ENCODE measurements at places on chromosomes 5 and 9. TPM values are rescaled to one million over a fixed set of nuclear protein-coding genes. Genes with fewer than 3 reads are reported as not detected.

DNA sequence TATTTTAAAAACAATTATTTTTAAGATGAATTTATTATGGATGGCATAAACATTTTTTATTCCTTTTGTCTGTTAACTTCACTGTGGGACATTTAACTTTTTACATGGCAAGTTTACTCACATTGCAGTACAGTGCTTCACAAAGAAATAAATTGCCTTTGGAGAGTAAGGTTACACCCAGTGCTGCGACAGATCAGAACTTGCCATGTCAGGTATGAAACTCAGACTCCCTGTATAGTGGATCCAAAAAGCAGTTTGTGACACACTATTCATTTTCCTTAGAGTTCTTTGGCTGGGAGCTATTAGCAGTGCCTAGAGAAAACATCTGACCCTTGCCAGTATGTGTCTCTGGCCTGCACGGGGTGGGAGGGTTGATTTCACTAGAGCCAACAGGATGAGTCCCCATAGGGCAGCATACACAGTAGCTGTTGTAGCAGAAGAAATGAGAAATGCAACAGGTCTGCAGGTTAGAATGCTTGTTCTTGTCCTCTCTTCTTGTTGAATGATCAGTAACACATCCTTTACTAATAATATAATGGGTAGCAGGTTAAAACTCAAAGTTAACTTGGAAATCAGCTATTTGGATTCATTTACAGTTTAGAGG is 42.9 kb downstream of the STARD4 start:
- no peak for DNase-seq

MEIKIN gene
- not detected for total RNA-seq

GRCh38 chr5:144202072-144202471 is 31.4 kb downstream of the KCTD16 start:
- DNase-seq, result no peak

GRCh38 chr9:15617782-15618181 is 64.9 kb downstream of the CCDC171 start:
- DNase-seq, result no peak

- no peak for DNase-seq
Observed at GRCh38 chr5:92775711-92776615, 805.1 kb downstream of the NR2F1-AS1 start.

CDO1 gene
- total RNA-seq, result 63.2 TPM

DNA sequence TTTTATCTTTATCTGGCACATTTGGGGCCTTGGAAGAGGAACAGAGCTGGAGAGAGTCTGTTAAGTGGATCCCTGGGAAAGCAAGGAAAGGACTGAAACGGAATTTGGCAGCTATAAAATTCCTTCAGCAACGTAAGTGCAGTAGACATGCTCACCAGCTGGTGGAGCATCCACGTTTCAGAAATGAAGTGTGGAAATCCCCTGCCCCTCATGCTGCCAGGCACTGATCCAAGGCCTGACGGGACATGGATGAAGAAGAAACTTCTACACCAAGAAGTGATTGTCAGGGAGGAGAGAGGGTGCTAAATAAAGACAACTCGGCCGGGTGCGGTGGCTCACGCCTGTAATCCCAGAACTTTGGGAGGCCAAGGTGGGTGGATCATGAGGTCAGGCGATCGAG is 209.3 kb downstream of the ROR2 start:
- DNase-seq, result no peak

EEIG1 gene
- total RNA-seq, result 6.6 TPM

DNA sequence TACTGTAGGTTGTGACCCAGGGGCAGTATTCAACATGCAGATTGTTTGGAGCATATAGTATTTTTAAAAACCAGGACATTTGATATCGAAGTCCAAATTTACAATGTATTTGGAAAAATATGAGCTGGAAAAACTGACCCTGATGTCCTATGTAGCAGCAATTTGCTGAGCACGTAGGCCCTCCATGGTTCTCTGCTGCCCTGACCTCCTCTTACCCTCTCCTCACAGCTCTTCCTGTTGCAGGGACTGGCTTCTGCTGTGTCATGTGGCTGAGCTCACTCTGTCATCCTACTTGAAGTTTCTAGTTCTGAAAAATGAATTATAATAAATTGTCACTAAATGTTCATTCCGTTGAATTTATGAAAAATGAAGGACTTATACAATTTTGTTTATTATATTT is 4.1 kb upstream of the ASPN start:
- DNase-seq, result no peak

- DNase-seq, result no peak
Observed at GRCh38 chr5:79792463-79792862, 102.8 kb downstream of the CMYA5 start.

DNA sequence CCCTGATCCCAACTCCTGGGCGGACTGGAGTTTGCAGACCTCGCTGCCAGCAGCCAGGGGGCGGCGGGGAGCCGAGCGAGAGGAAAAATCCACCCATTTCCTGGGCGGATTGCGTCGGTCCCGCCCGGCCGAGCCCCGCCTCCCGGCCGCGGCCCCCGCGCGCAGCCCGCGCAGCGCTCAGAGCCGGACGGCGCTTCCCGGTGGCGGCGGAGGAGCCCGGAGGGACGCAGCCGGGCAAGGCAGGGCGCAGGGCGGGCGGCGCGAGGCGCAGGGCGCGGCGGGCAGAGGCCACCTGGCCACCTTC is at the start of gene OLFM1:
Gene OLFM1, plus strand, starts transcription at position 180 of the 304 bp plus-strand sequence. CDS start 322 bp downstream, outside the sequence.
- DNase-seq, result peak; percentile 94

DNA sequence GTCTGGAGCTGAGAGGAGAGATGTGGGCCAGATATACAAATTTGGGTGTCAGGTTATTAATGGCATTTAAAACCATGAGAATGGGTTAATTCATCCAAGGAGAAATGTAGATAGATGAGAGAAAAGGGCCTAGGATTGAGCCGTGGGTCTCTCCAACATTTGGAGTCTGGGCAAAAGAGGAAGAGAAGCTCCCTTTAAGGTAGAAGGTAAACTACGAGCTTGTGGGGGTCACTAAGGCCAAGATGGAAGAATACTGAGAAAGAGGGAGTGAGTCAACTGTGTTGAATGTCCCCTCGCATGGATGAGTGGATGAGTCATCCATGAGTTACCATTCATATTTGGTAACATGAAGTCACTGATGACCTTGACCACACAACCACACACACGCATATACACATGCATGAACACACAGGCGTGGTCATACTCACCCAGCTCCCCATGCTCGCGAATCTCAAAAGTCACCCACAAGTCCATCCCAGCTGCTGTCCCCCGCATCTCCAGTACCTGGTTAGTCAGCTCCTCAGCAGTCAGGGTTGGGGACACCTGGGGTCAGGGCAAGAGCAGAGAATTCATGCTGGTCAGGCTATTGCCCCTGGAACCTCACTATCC is 6.8 kb upstream of the FCHSD1 start:
- DNase-seq, result no peak

- DNase-seq, result no peak
Observed at GRCh38 chr5:372996-373709, 51.6 kb downstream of the AHRR start.

DNA sequence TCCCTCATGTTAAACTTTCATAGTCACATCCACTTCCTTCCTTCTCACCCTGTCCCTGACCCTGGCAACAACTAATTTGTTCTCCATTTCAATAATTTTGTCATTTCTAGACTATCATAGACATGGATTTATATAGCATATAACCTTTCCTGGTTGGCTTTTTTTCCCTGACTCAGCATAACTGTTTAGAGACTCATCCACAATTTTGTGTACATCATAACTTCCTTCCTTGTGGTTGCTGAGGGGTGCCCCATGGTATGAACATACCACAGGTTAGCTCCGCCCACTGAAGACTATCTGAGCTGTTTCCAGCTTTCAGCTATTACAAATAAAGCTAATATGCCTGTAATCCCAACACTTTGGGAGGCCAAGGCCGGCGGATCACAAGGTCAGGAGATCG is 137.3 kb downstream of the PHF2 start:
- no peak for DNase-seq

AQP7 gene
- total RNA-seq, result 0.54 TPM

DNA sequence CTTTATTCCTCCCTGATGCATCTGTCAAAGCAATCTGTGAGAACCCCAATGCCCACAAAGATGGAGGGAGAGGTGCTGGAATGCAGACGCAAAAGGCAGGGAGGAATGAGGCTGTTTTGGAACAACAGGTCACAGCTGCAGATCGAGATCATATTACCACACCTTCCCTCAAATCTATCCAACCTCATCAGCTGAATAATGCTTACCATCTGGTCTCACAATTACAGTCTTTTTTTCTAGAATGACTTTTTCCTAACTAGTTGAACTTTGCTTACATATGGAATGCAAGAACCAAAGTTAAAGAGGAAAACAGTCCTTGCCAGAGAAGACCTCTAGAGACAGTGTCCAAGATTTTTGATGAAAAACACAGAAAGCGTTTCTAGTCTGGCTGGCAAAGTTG is 158.1 kb downstream of the LPAR1 start:
- DNase-seq, result no peak

GRCh38 chr5:115758356-115758755 is 58.1 kb downstream of the CDO1 start:
- DNase-seq, result no peak

BICD2 gene
- total RNA-seq, result 32.4 TPM

EDIL3 gene
- total RNA-seq, result 72.4 TPM

DNA sequence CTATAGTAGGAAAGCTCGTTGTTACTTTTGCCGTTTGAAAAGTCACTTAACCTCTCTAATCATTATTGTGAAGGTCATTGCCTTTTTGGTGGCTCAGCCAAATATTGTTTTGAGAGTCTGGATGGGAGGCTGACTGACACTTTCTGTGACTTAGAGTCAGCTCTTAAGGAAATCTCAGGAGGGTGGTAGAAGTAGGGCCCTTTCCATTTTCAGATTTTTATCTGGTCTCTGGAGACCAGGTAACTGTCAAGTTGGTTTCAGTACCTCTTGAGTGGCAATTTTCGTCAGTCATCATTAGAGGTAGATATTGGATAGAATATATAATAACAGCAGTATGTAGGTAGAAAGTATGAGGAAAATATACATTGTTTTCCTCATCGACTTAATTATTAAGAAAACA is 23.3 kb downstream of the UGCG start:
- no peak for DNase-seq

GRCh38 chr5:10283927-10284635 is 23.6 kb downstream of the CMBL start:
- DNase-seq, result peak; percentile 79

GRCh38 chr5:89929834-89930233 is 479.7 kb downstream of the CETN3 start:
- DNase-seq, result no peak

PLPP7 gene
- 6.6 TPM for total RNA-seq

DNA sequence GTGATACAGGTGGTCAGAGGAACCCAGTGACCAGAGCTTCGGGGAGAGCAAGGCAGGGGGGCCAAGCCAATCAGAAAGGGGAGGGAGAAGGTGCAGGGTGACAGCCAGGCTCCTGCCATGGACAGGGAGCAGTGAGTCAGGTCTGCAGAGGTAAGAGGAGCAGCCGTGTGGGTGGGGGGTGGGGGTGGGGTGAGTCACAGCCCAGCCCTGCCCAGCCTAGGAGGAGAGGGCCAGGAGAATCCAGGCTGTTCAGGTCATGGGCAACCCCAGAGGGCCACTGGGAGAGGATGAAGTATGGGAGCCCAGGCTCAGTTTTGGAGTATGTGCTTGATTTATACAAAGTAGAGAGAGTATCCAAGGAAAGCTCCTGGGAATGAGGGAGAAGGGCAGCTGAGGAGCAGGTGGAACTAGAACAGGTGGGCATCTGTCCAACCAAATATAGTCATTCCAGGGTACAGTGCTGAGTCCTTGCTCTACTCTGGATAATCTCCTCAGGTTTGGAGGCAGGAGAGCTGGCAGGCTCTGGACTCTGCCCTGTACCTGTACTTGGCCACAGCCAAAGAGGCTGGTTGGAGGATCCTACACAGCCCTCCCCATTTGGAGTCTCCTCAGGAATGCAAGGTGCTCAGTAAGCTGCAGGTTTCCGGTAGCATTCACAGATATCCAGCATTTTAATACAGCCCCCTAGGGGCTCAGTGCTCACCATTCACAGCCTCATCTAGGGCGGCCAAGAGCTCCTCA is 1.6 kb downstream of the HBEGF start:
- peak; percentile 55 for DNase-seq

NTNG2 gene
- 25.0 TPM for total RNA-seq

GRCh38 chr9:3848445-3849114 is 322.8 kb upstream of the RFX3 start:
- no peak for DNase-seq

SLC36A1 gene
- total RNA-seq, result 14.1 TPM

- DNase-seq, result no peak
Observed at GRCh38 chr5:112706446-112707016, 31.2 kb upstream of the APC start.

DNA sequence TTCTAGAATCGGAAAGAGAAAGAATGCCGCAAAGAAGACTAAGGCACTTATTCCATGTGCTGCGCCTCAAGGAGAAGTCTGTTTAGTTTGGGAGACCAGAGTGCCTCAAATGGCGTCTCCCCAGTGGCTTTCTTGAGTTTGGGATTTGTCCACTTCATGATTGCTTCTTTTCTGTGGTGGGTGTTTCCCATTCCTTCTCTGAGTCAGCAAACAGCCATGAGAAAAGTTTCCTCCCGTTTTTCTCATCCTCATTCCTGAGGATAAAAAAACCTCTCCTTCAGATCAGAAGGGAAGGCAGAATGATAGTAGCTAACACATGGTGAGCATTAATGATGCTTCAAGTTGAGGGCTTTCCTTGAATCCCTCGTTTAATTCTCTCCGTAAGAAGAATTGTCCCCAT is 275.9 kb upstream of the WWC1 start:
- DNase-seq, result no peak

GRCh38 chr5:126370796-126371718 is 52.2 kb upstream of the GRAMD2B start:
- no peak for DNase-seq

DNA sequence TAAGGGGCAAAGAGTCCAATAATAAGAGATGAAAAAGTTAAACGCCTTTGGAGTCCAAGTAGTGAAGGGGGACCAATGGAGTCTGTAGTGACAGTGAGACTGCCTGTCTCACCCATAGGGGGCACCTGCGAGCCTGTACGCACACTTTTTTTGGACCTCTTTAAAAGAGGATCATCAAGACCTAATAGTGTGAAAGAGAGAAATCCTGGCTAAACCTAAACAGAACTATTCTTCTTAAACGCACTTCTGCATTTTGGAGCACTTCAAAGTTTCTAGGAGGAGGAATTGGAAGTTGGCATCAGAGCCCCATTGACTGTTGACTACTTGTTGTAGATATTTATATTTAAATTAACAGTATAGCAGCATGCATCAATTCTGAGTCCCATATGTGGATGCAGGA is 636.1 kb upstream of the KLF4 start:
- no peak for DNase-seq

DNA sequence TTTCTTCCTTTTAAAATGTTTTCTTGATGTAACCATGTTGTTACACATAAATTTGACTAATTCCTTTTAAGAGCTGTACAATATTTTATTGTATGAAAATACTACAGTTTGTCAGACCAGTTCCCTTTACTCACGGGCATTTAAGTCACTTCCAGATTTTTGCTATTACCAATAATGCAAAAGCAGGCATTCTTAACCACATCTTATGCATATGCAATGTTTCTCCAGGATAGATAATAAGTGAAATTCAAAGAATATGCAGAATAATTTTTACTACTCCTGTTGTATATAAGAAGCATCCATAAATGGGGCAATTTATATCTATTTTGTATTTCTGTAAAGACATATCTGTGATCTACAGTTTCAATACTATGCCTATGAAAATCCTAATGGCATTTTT is 77.3 kb downstream of the FNIP1 start:
- DNase-seq, result no peak

HTR1A gene
- 5.0 TPM for total RNA-seq

GRCh38 chr5:112084149-112084548 is 327.2 kb upstream of the NREP start:
- DNase-seq, result no peak

PCAT7 gene
- not detected for total RNA-seq

ENC1 gene
- total RNA-seq, result 410 TPM

ABCA1 gene
- total RNA-seq, result 19.1 TPM

GRCh38 chr5:82613891-82614290 is 335.7 kb upstream of the RPS23 start:
- no peak for DNase-seq

ELOVL7 gene
- total RNA-seq, result 9.2 TPM

SPACA9 gene
- total RNA-seq, result 3.1 TPM
